Fibroblast of skin of right biceps (primary cell): ENCODE measurements at places on chromosomes 3 and 15.
A peak's percentile ranks its signal among the peaks of the same experiment; 100 is the strongest.

DNA sequence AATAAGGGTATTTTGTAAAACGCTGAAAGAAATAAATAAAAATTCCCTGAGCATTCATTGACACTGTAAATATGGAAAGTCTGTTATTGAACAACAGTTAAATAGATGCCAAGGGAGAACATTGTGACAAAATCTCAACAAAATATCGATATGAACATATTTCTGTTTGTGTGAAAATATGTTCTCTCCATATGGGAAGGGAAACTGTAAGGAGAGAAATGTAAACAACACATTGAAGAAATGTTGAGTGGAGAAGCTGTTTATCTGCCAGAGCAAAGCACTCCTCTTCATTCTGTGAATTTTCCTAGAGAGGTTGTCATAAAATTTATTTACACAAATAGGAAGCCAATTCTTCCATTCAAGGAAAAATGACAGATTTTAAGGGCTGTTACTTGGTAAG is 57.1 kb upstream of the EOMES start:
- no peak for DNase-seq

GRCh38 chr15:92705764-92706163 is 50.2 kb upstream of the FAM174B start:
- DNase-seq, result no peak

DNA sequence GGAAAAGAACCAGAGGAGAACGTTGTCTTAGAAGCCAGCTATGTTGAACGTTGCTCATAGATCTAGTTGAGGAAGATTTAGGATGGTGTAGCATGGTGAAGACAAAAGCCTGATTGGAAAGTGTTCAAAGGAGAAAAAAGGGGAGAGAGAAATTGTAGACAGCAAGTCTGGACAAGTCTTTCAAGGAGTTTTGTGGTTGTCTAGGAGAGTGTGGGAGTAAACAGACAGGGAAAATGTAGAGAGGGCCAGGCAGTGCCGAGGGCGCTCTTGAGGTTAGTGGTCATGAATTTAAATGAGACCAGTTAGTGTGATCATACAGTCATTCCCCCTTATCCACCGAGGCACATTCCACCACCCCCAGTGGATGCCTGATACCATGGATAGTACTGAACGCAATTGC is 167.5 kb upstream of the IL12A start:
- DNase-seq, result no peak

GRCh38 chr3:193895409-193895808 is 240.5 kb upstream of the HES1 start:
- DNase-seq, result no peak

DNA sequence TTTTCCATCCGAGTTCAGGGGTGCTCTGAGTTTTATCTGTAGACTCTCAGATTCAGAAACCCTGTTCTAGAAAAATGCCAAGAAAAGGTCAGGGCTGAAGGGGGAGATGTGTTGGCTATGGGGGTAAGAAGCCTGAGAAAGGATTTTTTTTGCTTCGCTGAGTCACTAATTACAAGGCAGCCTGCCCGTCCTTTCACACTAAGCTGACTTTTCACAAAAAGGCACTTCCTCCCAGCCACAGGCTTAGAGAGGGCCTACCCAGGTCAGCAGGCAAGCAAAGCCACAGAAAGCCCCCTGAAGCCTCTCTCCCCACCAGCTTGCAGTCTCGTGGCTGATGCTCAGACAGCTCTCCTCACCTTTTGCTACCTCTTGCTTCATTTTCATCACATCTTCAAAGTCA is 192.6 kb upstream of the PRICKLE2 start:
- DNase-seq, result peak; percentile 68

- no peak for DNase-seq
Observed at GRCh38 chr15:44038755-44039191, 156.3 kb downstream of the FRMD5 start.

DNA sequence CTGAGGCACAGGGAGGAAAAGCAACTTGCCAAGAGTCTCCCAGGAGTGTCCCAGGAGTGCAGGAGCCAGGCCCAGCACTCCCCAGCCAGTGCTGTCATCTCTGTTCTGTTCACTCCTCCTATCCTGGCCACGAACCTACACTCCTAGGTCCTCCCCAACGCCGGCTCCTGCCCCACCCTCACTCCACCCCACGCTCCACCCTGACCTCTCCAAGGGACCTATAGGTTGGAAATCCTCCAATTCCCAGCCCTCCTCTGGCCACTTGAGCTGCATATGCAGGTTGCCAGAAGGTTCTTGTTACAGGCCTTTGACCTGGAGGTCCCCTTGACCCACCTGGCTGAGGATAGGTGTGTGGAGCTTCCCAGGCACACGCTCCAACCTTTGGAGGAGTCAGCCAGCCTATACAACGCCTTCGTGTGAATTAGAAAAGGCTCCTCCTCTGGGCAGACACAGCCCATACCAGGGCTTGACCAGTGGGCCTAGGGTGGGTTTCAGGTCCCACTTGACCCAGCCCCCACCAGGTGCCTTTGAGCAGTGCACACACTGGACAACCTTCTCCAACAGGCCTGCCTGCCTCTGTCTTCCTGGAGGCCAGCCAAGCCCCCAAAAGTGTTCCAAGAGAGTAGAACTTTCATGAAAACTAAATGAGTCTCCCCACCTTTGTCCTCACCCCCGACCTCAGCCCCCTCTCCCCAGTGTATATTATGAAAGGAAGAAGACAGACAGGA is 167.2 kb upstream of the TLE3 start:
- no peak for DNase-seq

GRCh38 chr3:46576879-46577278 is 10.8 kb upstream of the LRRC2 start:
- no peak for DNase-seq

DNA sequence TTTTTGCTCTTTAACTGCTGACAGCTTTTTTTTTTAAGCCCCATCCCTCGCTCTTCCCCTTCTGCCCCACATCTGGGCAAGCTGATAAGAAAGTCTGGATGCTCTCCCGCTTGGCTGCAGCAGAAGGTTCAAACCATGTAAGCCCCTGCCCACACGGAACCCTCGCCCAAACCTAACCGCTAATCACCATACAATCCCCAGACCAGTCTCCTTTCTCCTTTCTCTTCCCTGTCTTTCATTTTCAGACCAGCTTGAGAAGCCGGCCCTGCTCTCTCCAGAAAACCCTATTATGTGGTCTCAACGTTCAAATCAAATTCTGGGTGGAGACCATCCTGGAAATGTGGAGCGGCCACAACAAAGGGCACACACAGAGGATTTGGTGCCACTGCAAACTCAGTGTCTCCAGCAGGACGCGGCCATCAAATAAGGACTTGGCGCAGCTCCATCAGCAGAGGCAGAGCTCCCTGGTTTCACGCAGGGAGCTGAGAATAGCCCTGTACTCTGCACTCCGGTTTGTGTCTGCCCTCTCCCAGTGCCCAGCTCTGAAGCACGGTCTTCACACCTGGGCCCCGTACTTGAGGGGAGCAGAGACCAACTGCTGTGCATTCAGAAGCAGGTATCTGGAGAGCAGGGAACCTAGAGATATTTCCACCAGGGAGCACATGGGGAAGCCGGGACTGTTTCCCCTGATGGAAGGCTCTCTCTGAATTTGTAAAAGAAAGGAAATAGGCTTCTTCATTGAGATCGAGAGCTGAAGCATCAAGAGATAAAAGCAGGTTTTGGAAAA is 92.6 kb downstream of the XXYLT1 start:
- DNase-seq, result no peak

DNA sequence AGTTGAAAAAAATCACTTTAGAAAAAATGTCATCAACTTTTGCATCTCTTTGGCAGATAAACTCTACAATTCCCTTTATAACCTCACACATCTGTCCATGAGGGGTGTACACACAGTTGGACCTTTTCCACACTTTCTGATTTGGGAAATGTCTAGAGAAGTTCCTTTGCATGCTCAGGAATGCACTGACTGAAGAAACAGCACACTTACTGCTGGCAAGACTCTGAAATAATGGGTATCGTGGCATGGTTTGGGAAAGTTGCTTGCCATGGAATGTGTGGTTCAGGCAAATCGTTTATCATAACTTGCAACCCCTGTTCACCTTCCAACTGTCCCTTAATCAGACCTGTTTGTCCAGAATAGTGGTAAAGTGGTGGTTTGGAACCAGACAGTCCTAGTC is 135.3 kb upstream of the TGFBR2 start:
- DNase-seq, result peak; percentile 73

GRCh38 chr15:63258658-63259057 is 18.7 kb upstream of the APH1B start:
- no peak for DNase-seq

GRCh38 chr3:55453886-55454496 is 33.1 kb downstream of the WNT5A start:
- no peak for DNase-seq

- DNase-seq, result peak; percentile 61
Observed at GRCh38 chr15:99976811-99977271, 243.6 kb upstream of the LYSMD4 start.

DNA sequence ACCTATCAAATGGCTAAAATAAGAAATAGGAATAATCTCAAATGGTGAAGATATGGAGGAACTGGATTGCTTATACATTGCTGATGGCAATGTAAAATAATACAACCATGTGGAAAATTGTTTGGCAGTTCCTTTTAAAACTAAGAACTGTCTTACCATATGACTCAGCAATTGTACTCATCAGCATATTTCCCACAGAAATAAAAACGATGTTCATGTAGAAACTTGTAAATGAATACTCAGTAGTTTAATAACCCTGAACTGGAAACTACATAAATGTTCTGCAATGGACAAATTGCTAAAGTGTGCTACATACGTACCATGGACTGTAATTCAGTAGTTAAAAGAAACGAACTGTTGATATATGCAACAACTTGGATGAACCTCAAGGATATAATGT is 253.9 kb upstream of the RBMS3 start:
- no peak for DNase-seq

GRCh38 chr3:57689367-57690053 is 3.4 kb downstream of the DENND6A start:
- DNase-seq, result no peak

GRCh38 chr3:136093771-136094170 is 102.4 kb downstream of the MSL2 start:
- DNase-seq, result no peak

GRCh38 chr15:97085731-97086130 is 755.2 kb downstream of the NR2F2 start:
- DNase-seq, result no peak

- no peak for DNase-seq
Observed at GRCh38 chr3:57961177-57961827, 46.9 kb upstream of the FLNB start.

DNA sequence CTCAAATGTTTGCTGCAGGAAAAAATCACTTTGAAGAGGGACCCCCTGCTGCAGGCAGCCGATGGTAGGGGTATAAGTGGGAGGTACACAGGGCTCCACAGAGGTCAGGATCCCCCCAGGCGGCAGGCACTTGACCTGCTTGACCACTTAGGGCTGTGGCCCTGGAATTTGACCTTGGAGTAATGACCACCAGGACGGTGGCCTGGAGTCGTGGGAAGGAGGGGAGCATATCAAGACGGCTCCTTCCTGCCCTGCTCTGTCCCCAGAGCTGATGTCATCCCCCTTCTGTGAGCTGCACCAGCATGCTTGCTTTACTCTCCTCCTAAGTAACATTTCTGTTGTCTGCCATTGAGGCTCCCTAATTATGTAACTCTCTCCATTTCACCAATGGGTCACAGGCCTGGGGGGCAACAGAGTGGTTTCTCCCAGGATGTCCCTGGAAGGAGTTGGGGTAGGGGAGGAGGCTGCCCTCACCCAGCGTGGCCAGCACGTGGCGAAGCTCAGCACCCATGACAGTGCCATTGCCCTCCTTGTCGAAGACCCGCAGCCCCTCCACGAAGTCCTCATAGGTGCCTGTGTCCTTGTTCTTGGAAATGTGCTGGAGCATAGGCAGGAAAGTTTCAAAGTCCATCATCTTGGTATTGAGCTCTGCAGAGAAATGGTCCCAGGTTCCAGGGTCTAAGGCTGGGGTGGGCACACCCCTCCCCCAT is 4.1 kb downstream of the MYL3 start:
- no peak for DNase-seq

GRCh38 chr3:12777171-12777570 is 18.1 kb upstream of the TMEM40 start:
- DNase-seq, result no peak

GRCh38 chr3:48612309-48612708 is 2.9 kb upstream of the UQCRC1 start:
- no peak for DNase-seq

DNA sequence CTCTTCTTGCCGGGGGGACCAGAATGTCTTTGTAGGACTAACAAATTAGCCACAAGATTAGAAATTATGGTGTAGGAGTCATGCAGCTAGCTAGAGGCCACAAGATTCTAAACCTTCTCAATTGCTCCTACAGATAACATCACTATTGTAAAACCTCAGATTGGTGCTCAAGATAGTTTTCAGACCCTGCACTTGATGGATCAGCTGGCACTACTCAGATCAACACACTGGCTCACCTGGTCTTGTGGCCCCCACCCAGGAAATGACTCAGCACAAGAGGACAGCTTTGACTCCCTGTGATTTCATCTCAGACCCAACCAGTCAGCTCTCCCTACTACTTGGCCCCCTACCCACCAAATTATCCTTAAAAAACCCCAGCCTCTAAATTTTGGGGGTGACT is 124.1 kb upstream of the RASGRP1 start:
- DNase-seq, result no peak

DNA sequence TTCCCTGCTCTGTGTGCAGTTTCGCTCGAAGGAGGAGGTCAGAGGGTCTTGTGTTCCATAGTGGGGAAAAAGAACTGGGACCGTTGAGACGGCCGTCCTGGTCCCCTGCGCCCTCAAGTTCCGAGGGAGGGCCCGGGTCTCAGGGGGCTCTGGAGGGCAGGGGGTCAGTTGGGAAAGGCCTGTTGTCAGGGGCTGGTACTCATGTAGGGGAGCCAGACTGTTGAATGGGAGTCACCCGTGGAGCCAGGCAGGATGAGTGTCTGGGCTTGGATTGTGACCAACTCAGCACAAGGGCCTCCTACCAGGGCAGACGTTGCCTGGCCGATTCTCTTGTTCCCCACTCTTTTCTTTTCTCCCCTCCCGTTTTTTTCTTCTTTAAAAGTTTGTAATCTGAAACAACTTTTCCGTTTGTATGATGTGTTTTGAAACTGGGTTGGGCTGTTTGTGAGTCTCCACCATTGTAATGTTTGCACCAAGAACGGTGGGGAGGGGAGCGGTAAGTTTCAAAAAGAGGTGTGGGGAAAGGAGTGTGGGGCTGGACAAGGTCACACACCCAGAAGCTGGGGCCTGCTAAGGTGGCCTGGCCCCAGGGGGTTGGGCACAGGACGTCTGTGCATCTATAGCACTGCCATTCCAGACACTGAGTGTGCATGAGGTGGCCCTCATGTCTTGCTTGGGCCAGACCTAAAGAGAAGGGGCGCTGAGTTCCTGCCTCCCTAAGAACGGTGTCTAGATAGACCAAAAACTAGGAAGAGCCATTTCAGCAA is 1.1 kb downstream of the CMTM7 start:
- peak; percentile 65 for DNase-seq
